Upper lobe of right lung (tissue), 1 donor: ENCODE measurements at places on chromosomes 7 and 10. TPM values are rescaled to one million over a fixed set of nuclear protein-coding genes. Genes with fewer than 3 reads are reported as not detected.

SEMA3D gene
- 13.6 TPM for total RNA-seq

CCDC186 gene
- 33.3 TPM for total RNA-seq

ADAMTS14 gene
- 0.55 TPM for total RNA-seq

PSD gene
- total RNA-seq, result 3.5 TPM

THSD7A gene
- 8.0 TPM for total RNA-seq

IFIT1 gene
- total RNA-seq, result 51.1 TPM

DNA sequence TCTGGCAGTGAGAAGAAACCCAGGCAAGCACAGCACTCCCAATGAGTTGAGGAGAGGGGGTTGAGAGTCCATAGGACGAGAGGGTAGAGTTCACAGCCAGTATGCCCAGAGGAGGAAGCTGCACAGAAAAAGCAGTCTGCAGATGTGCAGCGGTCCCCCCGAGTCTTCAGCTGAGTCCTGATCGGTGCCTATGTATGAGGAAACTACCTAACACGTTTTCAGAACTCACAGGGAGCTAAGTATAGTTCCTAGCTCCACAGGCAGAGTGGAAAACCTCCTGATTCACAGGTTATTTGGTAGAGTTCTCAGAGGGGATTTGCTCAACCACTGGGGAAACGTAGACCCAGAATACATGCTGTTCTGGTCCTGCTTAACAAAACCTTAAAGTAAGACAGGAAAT is 271.3 kb upstream of the CNTNAP2 start:
- H3K4me1 ChIP-seq, result no peaks in the 10 kb centered on the region
- H3K27ac ChIP-seq, result no peak overlapping the region
- no peaks in the 10 kb centered on the region for H3K27me3 ChIP-seq
- H3K36me3 ChIP-seq, result no peaks in the 10 kb centered on the region
- H3K4me3 ChIP-seq, result no peak overlapping the region

DNA sequence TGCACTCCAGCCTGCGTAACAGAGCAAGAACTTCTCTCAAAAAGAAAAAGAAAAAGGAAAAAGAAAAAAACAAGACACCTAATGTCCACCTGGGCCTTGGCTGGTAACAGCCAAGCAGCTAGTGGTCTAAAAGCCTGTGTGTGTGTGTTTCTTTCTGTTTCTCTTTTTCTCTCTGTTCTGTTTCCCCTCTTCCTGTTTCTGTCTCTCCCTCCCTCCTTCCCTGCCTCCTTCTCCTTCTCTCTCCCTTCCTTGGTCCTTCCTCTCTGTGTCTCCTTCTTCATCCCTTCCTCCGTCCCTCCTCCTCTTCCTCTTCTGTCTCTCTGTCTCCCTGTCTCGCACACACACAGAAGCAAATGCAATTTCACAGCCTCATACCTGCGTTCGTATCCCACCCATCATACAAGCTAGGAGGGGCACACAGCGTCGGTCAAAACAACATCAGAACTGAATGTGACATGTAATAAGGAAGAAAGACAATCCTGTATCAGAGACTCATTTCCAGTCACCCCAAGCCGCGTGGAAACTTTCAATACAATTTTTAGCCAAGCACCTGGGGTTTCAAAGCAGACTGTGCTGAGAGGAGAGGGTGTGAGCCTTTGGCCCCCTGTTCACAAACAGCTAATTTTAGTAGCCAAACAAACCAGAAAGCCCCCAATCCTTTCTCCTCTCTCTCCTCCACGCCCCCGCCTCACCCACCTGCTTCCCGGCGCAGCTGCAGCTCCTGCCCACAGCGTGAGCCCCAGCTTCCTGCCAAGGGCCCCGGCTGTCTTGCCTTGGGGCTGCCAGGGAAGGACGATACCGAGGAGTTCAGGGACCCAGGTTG is 50.2 kb upstream of the GNA12 start:
- H3K27ac ChIP-seq, result no peak overlapping the region
- no peak for DNase-seq
- no peaks in the 10 kb centered on the region for H3K4me1 ChIP-seq
- H3K36me3 ChIP-seq, result no peaks in the 10 kb centered on the region
- H3K27me3 ChIP-seq, result peaks cover 4% of the 10 kb centered on the region

GRCh38 chr7:24732646-24733413 is 24.4 kb downstream of the GSDME start:
- H3K4me3 ChIP-seq, result no peak overlapping the region
- no peaks in the 10 kb centered on the region for H3K27me3 ChIP-seq
- no peak overlapping the region for H3K27ac ChIP-seq
- no peaks in the 10 kb centered on the region for H3K36me3 ChIP-seq

DNA sequence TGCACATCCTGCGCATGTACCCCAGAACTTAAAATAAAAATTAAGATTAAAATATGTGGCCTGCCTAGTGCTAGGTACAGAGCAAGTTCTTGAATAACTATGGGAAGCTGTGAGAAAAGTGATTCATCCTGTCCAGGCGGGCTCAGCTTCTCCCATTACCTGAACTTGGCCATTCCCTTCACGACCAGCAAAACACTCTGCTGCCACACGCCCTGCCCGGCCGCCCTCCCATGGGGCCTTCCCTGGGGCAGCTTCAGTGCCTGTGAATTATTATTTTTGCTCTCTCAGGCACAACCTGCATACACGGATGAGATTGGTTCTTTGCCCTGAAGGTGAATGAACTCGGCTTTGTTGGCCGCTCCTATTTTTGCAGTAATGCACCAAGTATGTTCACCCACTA is 209.2 kb upstream of the SHH start:
- no peak for DNase-seq
- no peak overlapping the region for H3K4me3 ChIP-seq
- H3K27me3 ChIP-seq, result no peaks in the 10 kb centered on the region
- no peaks in the 10 kb centered on the region for H3K36me3 ChIP-seq
- H3K4me1 ChIP-seq, result no peaks in the 10 kb centered on the region
- no peak overlapping the region for H3K27ac ChIP-seq

- H3K27ac ChIP-seq, result no peak overlapping the region
- no peak overlapping the region for H3K4me3 ChIP-seq
- no peaks in the 10 kb centered on the region for H3K36me3 ChIP-seq
These were observed 69.7 kb downstream of the MGAM2 start for GRCh38 chr7:142181211-142181610.

DNA sequence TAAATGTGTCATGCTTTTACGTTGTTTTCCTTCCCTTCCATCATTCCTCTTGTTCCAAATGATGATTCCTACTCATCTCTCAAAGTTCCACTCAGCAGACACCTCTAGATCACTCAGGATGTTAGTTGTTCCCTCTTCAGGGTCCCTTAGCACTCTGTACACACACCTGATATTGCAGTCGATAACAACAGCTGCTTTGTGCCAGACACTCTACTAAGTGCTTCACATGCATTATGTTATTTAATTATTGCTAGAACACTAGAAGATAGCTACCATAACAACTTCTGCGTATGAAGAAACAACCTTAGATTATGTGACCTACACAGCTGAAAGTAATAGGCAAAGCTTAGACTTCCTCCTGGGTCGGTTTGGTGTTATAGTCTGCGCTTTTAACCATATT is 29.6 kb downstream of the PCBD1 start:
- H3K27me3 ChIP-seq, result no peaks in the 10 kb centered on the region
- H3K36me3 ChIP-seq, result peaks cover 66% of the 10 kb centered on the region
- H3K4me3 ChIP-seq, result no peak overlapping the region
- H3K27ac ChIP-seq, result no peak overlapping the region

DNA sequence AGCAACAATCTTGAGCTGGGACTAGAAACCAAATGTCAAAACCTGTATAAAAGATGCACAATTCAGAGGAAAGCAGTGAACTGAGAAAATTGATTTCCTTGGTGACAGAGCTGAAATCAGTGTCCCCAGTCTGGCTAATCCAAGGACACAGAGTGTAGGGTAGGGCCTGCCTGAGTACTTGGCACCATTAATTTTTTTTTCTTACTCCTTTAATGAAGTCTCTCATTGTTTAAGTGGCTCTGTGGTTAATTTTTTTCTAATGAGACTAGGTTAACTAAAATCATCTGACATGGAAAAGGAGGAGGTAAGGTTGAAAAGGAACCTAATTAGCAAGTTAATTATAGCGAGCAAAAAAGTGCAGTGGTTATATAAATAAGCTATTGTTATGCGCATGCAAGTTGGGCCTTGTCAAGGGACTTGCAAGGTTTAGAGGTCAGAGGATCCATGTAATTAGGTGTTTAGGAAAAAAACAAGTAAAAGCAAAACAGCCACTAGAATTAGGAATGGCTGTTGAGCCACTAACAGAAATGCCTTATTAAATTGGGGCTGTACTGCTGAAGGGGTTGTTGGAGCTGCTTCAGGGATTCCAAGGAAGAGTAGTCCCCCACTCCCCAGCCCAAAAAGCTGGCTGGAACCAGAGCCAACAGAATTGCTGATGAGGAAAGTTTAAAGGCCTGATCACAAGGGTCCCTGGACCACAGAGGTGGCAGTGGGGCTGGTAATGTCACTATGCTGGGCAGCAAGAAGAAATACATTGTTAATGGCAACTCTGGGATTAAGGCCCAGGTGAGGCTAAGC is 58.9 kb upstream of the STRIP2 start:
- peak overlapping the region; percentile 70 for H3K27ac ChIP-seq
- peaks cover 7% of the 10 kb centered on the region for H3K36me3 ChIP-seq
- no peaks in the 10 kb centered on the region for H3K27me3 ChIP-seq
- no peak for DNase-seq
- H3K4me3 ChIP-seq, result no peak overlapping the region

- no peak for DNase-seq
- H3K36me3 ChIP-seq, result no peaks in the 10 kb centered on the region
- H3K4me3 ChIP-seq, result no peak overlapping the region
- H3K27me3 ChIP-seq, result no peaks in the 10 kb centered on the region
- no peak overlapping the region for H3K27ac ChIP-seq
- H3K4me1 ChIP-seq, result no peaks in the 10 kb centered on the region
These were observed 212.5 kb downstream of the DGKB start for GRCh38 chr7:14690075-14690474.

GRCh38 chr10:8238986-8239385 is 184.5 kb downstream of the GATA3 start:
- no peak overlapping the region for H3K4me3 ChIP-seq
- H3K27ac ChIP-seq, result no peak overlapping the region
- H3K27me3 ChIP-seq, result no peaks in the 10 kb centered on the region
- no peaks in the 10 kb centered on the region for H3K4me1 ChIP-seq
- H3K36me3 ChIP-seq, result no peaks in the 10 kb centered on the region
- no peak for DNase-seq

DNA sequence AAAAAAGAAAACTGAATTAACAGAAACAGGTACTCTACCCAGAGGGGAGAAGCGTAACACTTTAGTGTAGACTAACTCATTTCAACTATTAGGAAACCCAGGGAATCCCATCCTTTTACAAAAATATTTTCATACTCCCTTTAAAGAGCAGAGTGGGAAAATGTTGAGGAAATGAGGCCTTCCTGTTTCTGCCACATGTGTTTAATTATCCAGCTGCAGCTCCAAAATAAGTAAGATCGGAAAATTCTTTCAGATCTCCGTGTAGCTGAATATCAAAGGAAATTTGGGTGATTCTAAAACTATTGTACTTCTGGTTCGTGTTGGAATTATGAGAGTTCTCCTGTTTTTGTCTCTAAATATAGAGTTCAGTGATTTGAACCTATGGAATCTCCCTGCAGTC is 58.0 kb upstream of the CAV2 start:
- no peak overlapping the region for H3K4me3 ChIP-seq
- peaks cover 5% of the 10 kb centered on the region for H3K4me1 ChIP-seq
- H3K36me3 ChIP-seq, result no peaks in the 10 kb centered on the region
- no peak for DNase-seq
- H3K27me3 ChIP-seq, result no peaks in the 10 kb centered on the region
- peak overlapping the region; percentile 7 for H3K27ac ChIP-seq
